ENCODE measurements at places on chromosomes 2 and 18.

DNA sequence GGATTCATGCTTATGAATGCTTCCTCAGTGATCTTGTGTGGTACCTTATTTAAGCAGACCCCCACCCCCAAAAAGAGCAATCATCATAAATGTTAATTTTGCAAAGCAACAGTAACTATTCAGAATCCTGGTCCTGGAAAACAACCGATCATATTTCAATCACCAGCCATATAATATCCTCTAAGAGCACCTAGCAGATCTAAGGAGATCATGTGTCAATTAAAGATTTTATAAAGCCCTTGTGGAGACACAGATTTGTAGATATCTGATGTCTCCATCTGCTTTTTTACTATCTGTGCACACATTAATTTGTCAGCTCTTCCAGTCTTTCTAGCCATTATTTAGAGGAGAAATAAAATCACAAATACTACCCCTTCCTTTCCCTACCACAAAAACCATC lies 423.7 kb downstream of the TGIF1 start:
- DNase-seq: no peak

DNA sequence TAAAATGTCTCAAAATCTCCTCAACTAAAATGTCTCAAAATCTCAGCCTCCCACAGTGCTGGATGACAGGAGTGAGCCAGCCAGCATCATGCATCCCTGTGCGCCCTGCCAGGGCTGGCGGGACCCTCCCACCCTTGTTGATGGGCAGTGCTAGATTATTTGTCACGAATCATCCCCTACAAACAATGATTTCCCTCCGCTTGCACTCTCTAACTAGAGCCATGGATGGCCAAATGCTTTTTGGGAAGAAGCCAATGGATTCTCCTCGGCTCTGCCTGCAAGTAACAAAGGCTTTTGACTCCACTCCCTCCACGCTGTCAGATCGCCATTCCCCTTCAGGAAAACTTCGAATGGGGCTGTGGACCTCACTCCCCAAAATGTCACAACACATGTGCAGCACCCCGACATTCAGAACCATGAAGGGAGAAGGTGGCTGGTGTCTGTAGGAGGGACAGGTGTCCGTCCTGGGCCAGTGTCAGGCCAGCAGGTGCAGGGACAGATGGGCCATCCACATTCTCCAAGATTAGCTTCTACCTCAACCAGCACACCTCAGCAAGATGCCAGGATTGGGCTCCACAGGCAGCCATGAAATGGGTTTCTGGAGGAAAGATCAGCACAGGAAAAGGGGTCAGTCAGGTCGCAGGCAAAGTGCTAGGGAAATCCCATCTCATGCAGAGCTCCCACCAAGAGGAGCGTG lies 11.5 kb downstream of the AMER3 start:
- DNase-seq: no peak

- no peak for DNase-seq
Measured at GRCh38 chr18:79787865-79788733, 9.6 kb upstream of the KCNG2 start.

- peak; percentile 61 for DNase-seq
Measured at GRCh38 chr2:204024503-204024902, 87.9 kb downstream of the ICOS start.

DNA sequence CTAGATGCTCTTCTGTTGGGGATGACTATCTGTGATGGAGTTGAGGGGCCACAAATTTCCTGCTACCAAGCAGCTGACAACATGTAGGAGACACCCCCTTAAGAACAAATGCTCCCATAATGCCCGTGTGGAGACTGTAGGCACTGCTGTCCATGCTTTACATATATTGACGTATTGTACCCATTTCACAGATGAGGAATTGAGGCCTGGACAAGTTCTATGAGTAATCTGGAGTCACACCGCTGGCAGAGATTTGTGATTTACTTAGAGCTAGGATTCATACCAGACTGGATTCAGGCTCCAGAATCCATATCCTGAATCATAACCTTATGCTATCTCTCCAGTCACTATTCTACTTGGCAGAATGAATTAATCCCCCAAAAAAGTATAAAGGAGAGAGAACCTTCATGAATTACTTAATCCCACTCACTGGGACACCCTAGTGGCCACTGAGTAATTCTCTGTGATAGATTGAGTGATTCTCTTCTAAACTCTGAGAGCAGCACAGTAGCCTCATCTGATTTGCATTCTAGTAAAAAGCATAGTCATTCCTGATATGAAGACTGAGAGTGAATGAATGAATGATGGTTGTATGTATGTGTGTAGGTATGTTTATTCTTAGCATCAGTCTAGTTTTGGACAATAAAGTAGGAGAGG lies 460.7 kb upstream of the MEIS1 start:
- no peak for DNase-seq

- no peak for DNase-seq
Measured at GRCh38 chr2:22481486-22482259, 903.3 kb upstream of the KLHL29 start.

GRCh38 chr2:196309691-196310090 lies 138.3 kb upstream of the STK17B start:
- no peak for DNase-seq

DNA sequence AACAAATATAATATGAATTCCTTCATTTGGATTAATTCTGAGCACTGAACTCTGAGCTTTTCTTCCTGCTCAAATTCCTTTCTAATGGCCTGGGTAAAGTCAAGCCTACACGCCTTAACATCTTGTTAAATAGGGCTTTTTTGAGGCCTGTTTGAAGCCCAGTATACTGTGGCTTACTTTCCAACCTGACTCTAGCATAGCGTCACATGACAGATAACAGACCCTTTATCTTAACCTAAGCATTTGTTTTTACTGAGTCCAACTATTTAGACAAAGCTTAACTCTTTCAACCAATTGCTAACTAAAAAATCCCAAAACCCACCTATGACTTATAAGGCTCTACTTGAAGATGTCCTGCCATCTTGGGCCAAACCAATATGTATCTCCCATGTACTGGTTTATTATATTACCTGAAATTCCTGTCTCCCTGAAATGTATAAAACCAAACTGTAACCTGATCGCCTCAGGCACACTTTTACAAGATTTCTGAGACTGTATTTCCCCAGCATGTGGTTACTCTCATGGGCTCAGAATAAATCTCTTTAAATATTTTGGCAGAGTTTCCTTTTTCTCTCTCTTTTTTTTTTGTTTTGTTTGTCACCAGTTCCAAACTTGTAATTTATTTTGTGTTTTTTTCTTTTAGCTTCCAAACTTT lies 271.1 kb upstream of the VWC2L start:
- peak; percentile 39 for DNase-seq

- no peak for DNase-seq
Measured at GRCh38 chr18:79624356-79625170, 55.0 kb upstream of the CTDP1 start.

DNA sequence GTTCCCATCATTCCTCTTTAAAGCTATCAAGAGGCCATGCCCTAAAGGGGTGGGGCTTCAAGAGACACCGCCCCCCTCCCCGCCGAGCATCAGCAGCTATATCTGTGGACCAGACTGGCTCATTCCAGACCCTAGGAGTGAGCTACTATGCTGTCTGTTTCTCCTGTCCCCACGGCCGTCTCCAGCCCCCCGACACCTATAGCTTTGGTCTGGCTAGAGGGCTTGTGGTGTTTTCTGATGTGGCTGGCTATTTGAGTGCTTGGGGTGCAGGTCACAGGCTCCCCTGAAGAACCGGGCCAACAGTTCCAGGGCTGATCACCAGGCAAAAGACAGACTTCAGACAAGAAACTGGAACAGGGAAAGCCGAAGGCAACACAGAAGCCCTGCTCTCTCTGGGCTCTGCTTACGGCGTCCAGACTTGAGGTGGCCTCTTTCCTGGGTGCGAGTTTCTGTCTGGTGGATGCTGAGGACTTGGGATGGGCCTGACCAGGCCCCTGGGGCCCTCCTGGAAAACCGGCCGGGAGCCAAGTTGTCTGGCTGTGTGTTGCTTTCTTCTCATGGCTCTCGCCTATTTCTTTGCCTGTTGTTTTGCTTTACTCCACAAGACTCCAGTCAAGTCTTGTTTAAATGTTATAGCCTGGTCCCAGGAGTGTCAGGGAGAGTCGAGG lies 83.6 kb downstream of the KLHL29 start:
- no peak for DNase-seq

- peak; percentile 66 for DNase-seq
Measured at GRCh38 chr2:193584522-193584938, 1389.8 kb upstream of the TMEFF2 start.

DNA sequence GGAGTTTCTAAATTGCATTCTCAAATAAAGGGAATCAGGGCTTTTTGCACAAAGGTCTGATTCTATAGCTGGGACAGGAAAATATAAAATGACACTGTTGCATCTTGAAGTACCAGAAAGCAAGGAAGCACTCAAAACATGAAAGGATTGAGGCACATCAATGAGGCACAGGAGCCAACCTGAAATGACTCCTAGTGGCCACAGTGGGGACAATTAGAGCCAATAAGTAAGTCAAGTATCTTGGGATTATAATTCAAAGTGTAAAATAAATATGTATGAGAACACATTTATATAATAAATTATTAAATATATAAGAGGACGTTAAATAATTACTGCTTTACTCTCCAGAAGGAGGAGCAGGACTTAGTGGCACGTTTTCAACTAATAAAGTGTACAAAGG lies 1259.5 kb upstream of the CDH2 start:
- no peak for DNase-seq

GRCh38 chr18:49392352-49392751 lies 68.1 kb downstream of the DYM start:
- DNase-seq: no peak

GRCh38 chr2:222891890-222892289 lies 31.1 kb downstream of the ACSL3 start:
- DNase-seq: no peak

GRCh38 chr2:55519938-55520885 lies 694 bp downstream of the CFAP36 start:
- DNase-seq: peak; percentile 34

All from epithelial cell of esophagus (primary cell).